Suppressor macrophage treated with lipopolysaccharide for 1 hour (primary cell): ENCODE measurements at places on chromosomes 16 and 17.

GRCh38 chr16:65769055-65769465, 597.4 kb upstream of the CDH5 start:
- no peak for DNase-seq

GRCh38 chr17:41420134-41420533, 4.3 kb downstream of the KRT37 start:
- no peak for DNase-seq

DNA sequence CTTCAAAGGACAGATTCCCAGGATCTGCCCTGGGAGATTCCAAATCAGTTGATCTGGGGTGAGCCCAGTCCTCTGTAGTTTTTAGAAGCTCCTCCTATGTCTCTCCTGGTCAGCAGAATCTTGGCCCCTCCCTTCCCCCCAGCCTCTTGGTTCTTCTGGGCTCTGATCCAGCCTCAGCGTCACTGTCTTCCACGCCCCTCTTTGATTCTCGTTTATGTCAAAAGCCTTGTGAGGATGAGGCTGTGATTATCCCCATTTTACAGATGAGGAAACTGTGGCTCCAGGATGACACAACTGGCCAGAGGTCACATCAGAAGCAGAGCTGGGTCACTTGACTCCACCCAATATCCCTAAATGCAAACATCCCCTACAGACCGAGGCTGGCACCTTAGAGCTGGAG, 840 bp upstream of the CDH5 start:
- peak; percentile 74 for DNase-seq

DNA sequence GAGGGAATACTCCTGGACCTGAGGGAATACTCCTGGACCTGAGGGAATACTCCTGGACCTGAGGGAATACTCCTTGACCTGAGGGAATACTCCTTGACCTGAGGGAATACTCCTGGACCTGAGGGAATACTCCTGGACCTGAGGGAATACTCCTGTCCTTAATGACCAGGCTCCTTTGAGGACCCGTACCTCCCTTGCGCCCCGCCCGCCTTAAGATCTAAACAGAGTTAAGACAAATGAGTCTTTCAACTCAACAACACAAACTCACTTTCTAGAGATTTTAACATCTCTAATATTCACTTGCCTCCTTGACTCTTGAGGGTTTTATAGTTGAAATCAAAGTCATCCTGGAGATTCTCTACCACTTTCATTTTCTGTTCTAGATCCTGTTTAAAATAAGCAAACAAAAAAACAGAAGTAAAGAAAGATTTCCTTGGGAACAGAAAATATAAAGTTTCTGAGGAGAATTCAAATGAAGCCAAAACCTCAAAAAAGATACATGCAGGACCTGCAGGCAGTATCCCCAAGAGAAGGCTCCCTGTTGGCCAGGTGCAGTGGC, 49.7 kb downstream of the STAT3 start:
- peak; percentile 56 for DNase-seq
